ENCODE measurements at places on chromosomes 11 and 22. TPM values are rescaled to one million over a fixed set of nuclear protein-coding genes. Genes with fewer than 3 reads are reported as not detected.

C11orf68 gene
- 27.9 TPM for total RNA-seq

OR52I2 gene
- total RNA-seq: not detected

PIM3 gene
- 36.7 TPM for total RNA-seq

RFPL1 gene
- total RNA-seq: not detected

OR4A47 gene
- total RNA-seq: not detected

NAP1L4 gene
- total RNA-seq: 172 TPM

GRCh38 chr22:41550952-41551491, 6.8 kb upstream of the POLR3H start:
- DNase-seq: no peak
- H3K4me1 ChIP-seq: no peaks in the 10 kb centered on the region
- no peak overlapping the region for H3K27ac ChIP-seq
- no peak overlapping the region for H3K4me3 ChIP-seq
- no peaks in the 10 kb centered on the region for H3K36me3 ChIP-seq
- no peaks in the 10 kb centered on the region for H3K27me3 ChIP-seq

- H3K4me3 ChIP-seq: peak overlapping the region; percentile 56
- peaks cover 9% of the 10 kb centered on the region for H3K36me3 ChIP-seq
- H3K4me1 ChIP-seq: peaks cover 27% of the 10 kb centered on the region
- no peak for DNase-seq
- peak overlapping the region; percentile 25 for H3K27ac ChIP-seq
Measured at GRCh38 chr22:21754523-21754922, 18.9 kb upstream of the YPEL1 start.

DNA sequence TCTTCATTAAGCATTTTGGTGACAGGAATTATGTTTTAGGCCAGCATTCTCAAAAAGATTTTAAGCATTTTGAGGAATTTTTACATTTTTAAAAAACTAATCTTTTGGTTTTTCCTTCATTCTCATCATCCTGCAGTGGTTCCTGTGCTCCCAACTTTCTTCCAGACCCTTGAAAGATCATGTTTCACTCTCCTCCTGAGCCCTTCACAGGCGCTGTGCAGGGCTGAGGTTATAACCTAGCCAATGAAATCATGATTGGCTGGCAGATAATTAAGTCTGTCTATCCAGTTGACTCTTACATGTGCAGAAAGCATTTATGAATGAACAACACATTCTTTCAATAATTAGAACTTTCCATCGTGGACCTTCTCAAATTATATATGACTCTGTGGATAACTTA, 226.3 kb downstream of the DDX10 start:
- peaks cover 19% of the 10 kb centered on the region for H3K4me1 ChIP-seq
- H3K27me3 ChIP-seq: no peaks in the 10 kb centered on the region
- no peak for DNase-seq
- H3K36me3 ChIP-seq: no peaks in the 10 kb centered on the region

DNA sequence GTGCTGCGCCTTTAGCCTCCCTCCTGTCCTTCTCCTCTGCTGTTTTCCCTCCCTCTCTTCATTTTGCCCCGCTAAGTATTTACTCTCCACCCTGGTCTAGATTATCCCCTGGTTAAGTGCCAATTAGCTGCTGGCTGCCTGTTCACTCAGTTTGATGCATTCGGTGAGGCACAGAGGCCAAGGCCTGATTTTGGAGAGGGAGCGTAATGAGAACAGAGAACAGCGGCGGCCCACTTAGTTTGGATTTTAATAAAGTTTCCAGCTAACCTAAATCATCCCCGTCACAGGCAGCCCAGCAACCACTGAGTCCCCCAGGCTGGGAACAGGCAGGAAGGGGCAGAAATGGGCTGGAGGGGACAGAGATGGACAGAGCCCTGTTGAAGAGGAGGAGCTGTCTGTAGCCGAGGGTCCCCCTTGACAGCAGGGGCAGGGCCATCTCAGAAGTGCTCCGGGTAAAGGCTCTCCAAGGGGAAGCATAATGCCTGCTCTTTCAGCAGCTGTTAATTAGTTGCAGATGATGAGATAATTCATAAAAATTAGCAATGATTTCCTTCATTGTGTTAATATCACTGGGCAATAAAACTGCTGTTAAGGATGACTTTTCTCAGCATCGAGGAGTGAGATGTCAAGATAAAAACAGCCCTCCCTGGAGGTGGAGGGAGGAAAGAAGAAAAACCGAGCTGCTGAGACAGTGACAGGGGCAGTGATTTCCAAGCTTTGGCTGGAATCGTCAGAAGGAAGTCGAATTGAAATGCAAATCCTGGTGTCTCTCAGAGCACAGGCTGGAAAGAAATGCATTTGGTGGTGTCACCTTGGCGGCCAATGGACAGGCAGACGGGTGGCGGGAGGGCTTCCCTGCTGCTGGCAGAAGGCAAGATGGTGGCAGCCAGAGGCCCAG, 170.1 kb downstream of the GRIK4 start:
- H3K4me3 ChIP-seq: no peak overlapping the region
- H3K27ac ChIP-seq: no peak overlapping the region
- peaks cover 4% of the 10 kb centered on the region for H3K4me1 ChIP-seq
- H3K36me3 ChIP-seq: no peaks in the 10 kb centered on the region
- DNase-seq: no peak

DNA sequence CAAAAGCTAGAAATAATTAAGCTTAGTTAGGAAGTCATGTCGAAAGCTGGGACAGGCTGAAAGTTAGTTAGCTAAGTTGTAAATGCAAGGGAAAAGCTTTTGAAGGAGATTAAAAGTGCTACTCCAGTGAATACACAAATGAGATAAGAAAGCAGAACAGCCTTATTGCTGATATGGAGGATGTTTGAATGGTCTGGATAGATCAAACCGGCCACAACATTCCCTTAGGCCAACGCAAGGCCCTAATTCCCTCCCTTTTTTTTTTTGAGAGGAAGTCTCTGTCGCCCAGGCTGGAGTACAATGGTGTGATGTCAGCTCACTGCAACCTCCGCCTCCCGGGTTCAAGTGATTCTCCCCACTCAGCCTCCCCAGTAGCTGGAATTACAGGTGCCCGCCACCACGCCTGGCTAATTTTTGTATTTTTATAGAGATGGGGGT, 23.3 kb upstream of the WEE1 start:
- H3K4me1 ChIP-seq: peaks cover 9% of the 10 kb centered on the region
- H3K36me3 ChIP-seq: no peaks in the 10 kb centered on the region
- no peaks in the 10 kb centered on the region for H3K27me3 ChIP-seq
- H3K4me3 ChIP-seq: no peak overlapping the region

- peaks cover 14% of the 10 kb centered on the region for H3K4me1 ChIP-seq
- H3K27ac ChIP-seq: peak overlapping the region; percentile 87
- peaks cover 8% of the 10 kb centered on the region for H3K27me3 ChIP-seq
- no peak for DNase-seq
Measured at GRCh38 chr11:121723246-121723741, 270.5 kb upstream of the SORL1-AS1 start.

DNA sequence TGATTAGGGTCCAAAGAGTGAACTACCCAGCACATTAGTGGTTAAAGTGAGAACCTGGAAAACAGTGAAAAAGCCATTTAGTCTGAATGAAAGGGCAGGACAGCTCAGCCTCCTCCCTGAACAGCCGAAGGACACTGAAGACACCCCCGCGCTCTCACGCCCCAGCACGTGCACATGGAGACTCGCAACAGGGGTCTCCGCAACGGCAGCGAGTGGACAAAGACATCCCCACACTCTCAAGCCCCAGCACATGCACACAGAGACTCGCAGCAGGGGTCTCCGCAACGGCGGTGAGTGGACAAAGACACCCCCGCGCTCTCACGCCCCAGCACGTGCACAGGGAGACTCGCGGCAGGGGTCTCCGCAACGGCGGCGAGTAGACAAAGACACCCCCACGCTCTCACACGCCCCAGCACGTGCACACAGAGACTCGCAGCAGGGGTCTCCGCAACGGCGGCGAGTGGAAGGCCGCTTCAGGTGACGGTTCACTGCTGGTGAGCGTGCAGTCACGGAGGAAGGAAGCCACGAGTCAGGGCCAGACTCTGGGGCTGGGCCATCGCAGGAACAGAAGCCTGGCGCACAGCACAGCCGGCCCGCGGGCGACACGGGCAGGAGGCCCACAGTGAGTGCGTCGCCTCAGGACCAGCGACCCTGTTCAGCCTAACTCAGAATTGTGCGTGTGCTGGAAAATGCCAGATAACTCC, 43.6 kb downstream of the BRD1 start:
- peaks cover 7% of the 10 kb centered on the region for H3K4me1 ChIP-seq
- H3K27me3 ChIP-seq: no peaks in the 10 kb centered on the region
- no peak for DNase-seq
- peaks cover 11% of the 10 kb centered on the region for H3K36me3 ChIP-seq

DNA sequence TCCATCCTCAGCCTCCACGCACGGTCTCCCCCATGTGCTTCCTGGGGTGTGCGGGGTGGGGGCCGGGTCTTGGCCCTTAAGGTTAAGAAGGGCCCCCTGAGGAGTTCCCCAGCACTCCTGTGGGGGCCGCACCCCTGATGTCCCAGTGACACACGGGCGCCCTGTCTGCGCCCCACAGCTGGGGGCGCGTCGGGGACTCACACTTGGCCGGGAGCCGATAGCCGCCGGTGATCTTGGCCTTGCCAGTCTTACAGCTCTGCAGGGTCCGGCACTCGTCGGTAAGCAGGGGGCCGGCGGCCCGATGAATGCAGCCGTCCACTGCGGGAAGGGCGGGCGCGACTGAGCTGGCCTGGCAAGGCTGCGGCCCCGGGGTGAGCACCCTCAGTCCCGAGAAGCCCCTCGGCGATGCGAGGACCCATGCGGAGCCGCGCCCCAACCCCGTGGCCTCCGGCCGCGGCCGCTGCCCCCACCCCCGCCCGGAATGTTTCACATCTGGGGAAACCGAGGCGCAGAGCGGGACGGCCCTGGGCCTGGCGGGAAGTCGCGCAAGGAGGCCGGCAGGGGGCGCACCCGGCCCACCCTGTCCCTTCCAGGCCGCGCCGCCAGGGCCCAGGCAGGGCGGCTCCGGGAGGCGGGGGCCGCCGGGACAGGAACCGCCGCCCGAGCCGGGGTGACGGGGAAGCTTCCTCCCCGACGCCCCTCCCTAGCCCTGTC, 13.9 kb downstream of the OTUB1 start:
- peak overlapping the region; percentile 34 for H3K4me3 ChIP-seq
- no peaks in the 10 kb centered on the region for H3K27me3 ChIP-seq
- H3K27ac ChIP-seq: no peak overlapping the region
- DNase-seq: peak; percentile 85
- H3K36me3 ChIP-seq: peaks cover 3% of the 10 kb centered on the region

GRCh38 chr11:61863548-61864081, 27.7 kb downstream of the FADS3 start:
- no peaks in the 10 kb centered on the region for H3K4me1 ChIP-seq
- no peak overlapping the region for H3K27ac ChIP-seq
- no peaks in the 10 kb centered on the region for H3K27me3 ChIP-seq
- no peak overlapping the region for H3K4me3 ChIP-seq
- peaks cover 17% of the 10 kb centered on the region for H3K36me3 ChIP-seq

DNA sequence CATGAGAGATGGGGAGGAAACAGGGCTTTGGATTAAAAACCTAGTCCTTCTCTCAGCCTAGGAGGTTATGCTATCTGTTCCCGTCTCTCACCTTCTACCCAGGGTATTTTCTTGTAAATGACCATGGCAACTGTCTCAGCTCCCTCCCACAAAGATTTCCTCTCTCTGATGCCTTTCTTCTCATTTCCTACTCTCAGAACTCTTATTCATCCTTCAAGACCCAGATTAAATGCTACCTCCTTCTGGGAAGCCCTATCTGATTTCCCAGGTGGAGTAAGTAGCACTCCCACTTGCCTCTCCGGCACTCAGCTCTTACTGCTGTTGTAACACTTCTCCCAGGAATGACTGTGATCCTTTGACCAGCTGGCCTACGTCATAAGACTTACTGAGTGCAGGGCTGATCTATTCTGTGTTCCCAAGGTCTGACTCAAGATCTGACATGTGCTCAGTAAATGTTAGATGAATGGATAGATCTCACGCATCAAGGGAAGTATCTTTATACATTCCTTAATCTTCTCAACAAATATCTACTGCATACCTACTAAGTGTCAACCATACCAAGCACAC, 175.0 kb downstream of the TENM4 start:
- no peak overlapping the region for H3K27ac ChIP-seq
- H3K27me3 ChIP-seq: peaks cover 3% of the 10 kb centered on the region
- no peaks in the 10 kb centered on the region for H3K36me3 ChIP-seq
- H3K4me1 ChIP-seq: peaks cover 36% of the 10 kb centered on the region

DNA sequence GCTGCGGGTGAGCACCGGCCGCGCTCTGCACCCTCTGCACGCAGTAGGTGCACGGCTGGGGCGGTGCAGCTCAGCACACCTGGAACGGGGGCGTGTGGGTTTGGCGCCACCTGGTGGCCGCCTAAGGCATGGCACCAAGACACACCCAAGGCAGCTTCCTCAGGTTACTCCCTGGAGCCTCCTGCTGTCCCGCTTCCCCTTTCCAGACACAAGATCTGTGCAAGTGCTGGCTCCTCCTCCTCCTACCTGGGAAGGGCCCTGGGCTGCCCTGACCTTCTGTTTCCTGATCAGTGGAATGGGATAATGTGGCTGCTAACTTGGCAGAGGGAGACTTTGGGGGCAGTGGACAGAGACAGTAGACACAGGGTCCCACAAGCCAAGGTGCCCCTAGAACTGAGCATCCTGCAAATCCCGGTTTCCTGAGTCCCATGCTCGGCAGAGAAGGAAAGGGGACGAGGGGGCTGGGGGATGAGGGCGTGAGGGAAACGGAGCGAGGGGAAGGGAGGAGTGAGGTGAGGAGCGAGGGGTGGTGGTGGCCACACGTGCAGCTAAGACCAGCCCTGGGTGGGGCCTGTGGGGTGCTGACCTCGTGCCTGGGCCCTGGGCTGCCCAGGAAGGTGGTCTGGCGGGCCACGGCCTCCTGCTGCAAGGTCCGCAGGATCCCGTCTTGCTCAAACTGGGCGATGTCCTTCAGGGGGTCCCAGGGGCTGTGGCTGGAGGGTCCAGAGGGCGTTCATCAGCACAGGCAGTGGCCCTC, 34.8 kb upstream of the CARS1 start:
- H3K27ac ChIP-seq: no peak overlapping the region
- DNase-seq: peak; percentile 79
- no peaks in the 10 kb centered on the region for H3K27me3 ChIP-seq
- peaks cover 4% of the 10 kb centered on the region for H3K36me3 ChIP-seq
- H3K4me1 ChIP-seq: peaks cover 4% of the 10 kb centered on the region

DNA sequence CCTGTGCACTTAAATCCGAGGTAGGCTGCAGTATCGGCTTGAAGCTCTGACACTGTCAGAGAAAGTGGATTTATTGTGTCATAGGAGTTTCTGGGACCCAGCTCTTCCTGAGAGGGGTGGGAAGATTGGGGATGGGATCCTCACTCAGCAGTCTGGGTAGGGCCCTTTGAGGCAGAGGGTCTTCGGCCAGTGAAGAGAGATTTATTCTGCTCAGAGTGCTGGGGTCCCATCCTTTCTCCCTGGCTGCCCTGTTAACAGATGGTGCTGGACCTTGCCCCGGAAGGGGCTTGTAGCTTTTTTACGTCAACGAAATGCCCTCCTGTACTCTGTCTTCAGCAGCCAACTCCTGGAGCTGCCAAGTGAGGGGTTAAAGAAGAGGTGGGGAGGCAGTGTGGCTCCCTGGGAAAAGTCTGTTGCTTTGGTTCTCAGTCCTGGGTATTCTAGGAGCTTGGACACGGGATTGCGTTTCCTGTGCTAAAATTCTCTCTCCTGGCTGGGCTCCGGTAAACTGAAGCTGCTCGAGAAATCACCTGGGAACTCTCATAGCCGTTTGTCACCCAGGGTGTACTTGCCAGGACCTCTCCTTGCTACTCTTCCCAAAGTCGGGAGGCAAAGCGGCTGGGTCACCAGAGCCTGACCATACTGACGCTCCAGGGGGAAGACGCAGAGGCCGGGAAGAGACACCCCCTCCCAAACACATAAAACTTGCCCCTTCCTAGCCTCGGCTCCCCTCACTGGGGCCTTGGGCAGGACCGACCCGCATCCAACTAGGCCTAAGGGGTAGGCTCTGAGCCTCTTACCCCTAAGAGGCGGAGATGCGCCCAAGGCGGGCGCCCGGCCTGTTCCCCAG, 806 bp upstream of the SMDT1 start:
- H3K27me3 ChIP-seq: no peaks in the 10 kb centered on the region
- peaks cover under 1% of the 10 kb centered on the region for H3K36me3 ChIP-seq
- H3K27ac ChIP-seq: peak overlapping the region; percentile 98
- no peak for DNase-seq

All from type B pancreatic cell (in vitro differentiated cells).